ENCODE measurements at places on chromosomes 3 and 15. TPM values are rescaled to one million over a fixed set of nuclear protein-coding genes. Genes with fewer than 3 reads are reported as not detected.

The SIDT1 gene
- total RNA-seq, result 1.5 TPM

The FBXW12 gene
- total RNA-seq, result not detected

The ZNF502 gene
- total RNA-seq, result 1.7 TPM

The UBAP1L gene
- 1.8 TPM for total RNA-seq

DNA sequence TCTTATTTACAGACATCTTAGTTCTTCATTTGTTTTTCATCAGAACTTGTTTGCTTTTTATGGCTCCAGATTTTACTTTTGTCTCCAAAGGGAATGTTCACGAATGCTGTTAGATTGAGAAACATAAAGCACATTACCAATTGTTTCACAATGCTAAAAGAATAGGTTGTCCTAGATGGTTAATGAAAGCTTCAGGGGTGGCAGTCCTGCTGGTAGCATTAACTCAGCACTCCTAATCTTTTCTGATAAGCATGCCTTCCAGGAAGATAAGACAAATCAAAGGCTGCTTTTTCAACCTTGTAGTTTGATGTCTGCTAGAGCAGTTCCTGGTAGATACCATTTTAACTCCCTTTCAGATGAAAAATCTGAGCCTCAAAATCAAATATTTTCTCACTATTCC lies 619.4 kb downstream of the PYDC2 start:
- no peak for ATAC-seq

DNA sequence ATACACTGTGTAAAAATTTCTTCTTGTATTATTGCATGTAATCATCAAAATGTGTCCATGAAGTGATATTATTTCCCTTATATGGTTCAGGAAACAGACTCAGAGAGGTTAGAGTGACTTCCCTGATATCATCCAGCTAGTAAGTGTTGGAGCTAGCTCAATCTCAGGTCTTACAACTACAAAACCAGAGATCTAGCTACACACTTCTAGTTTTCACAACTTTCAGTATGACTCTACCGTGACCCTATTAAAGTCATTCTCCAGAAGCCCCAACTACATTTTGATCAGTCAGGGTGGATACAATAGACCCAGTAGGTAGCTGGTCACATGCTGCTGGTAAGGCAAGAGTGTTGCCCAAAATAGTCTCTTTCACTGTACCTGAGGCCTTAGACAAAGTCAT lies 165.3 kb downstream of the GOLIM4 start:
- ATAC-seq, result no peak

- no peak for ATAC-seq
Measured at GRCh38 chr3:152683521-152683999, 151.4 kb upstream of the P2RY1 start.

DNA sequence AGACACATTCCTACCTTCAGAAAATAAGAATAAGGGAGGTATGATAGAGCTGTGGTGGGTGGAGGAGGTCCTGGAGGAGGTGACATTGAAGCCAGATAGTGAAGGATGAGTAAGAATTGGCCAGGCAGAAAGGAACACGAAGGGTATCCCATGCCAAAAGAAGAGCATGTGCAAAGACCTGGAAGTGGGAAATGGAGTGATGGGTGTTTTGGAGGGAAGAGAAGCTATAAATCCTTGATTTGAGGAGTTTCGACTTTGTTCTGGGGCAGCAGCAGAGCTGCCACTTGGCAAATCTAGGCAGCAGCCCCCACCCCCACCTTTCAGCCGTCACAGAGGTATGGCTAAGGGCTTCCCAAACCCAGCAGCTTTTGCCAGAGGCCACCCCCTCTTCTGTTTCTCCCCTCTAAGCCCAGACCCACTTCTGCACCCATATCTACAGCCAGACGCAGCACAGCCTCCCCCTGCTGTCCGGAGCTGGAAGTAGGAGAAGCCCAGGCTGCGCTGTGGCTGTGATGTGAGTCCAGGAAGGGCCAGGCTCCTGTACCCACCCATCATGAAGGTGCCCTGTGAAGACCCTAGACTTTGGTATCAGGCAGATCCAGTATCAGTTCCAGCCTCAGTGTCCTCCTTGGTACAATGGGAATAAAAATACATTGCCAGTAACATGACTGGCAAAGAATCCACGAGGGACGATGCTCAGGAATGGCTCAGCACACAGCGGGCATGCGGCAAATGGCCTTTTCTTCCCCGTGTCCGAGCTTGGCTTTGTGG lies 188.7 kb upstream of the LINGO1 start:
- peak; percentile 64 for ATAC-seq

- no peak for ATAC-seq
Measured at GRCh38 chr15:44188795-44189194, 6.3 kb downstream of the FRMD5 start.

- no peak for ATAC-seq
Measured at GRCh38 chr3:30886888-30887287, 7.6 kb downstream of the GADL1 start.

- ATAC-seq, result peak; percentile 88
Measured at GRCh38 chr15:31081588-31082250, 19.8 kb downstream of the TRPM1 start.

Measured in esophagus mucosa (tissue), 1 donor.